ENCODE measurements at places on chromosomes 4 and X.
A peak's percentile ranks its signal among the peaks of the same experiment; 100 is the strongest.

DNA sequence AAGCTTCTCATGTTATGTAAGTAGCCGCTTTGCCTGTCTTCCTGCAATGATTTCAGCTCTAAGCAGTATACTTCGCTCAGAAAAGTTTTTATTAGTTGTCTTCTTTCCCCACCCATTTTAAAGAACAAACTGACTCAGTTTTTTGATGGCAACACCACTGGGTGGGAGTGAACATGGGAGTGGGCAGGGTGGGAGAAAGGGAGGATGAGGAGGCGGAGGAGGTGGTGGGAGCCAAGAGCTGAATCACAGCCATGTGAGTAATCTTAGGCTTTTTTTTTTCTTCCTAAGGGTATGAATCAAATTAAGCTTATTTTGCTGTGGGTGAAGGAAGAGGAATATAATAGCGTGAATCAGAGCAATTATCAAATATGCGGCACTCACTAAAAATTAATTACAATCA lies 574.3 kb upstream of the DIPK2B start:
- DNase-seq: no peak

- DNase-seq: peak; percentile 18
Measured at GRCh38 chr4:145034727-145035211, 63.2 kb downstream of the ANAPC10 start.

- no peak for DNase-seq
Measured at GRCh38 chrX:7146703-7147412, 654 bp upstream of the STS start.

- DNase-seq: no peak
Measured at GRCh38 chrX:23811656-23812055, 28.7 kb downstream of the SAT1 start.

DNA sequence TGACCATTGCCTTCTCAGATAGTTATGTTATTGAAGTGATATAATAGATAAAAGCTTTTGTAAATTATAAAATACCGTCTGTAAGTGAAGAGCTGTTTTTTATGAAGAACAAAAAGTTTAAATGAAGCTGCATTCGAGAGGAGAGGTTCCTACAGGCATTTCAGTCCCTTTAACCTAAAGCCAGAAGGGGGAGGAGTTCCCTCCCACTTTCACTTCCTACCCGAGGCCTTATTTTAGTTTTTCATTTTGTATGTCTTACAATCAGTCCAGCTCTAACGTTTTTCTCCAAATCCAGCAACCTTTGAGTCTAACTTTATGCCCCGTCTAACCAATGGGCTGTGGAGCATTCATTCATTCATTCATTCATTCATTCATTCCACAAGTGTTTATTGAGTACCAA lies 16.5 kb upstream of the SOX3 start:
- no peak for DNase-seq

DNA sequence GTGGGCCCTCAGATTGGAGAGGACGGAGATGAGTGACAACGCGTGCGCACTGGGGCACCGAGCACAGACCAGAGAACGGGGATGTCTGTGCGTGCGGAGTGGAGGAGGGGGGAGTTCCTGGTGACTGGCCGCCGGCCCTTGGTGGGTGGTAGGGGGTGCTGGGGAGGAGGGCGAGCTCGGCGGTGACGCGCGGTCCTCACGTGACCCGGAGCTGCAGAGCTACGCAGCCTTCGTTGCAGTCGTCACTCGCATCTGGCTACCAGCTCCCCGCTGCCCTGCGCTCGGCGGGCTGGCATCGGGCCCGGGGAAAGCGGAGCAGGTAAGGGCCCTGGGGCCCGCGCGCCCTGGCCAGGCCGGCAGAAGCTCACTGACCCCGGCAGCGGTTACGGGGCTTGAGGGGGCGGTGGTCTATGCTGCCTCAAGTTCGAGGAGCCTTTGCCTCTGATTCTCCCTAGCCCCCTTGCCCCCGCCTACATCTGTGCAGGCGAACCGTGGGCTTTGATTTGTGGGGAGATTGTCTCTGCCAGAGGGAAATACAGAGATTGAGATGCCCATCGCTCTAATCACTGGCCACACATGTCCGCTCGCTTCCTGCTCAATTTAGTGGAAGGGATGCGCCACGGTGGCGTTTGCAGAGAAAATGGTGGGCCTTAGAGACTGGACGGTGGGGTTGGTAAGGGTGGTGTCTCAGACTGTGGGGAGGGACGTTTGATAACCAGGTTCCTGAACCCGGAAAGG lies at the start of gene ARMCX4:
ARMCX4 (plus strand) TSS at position 245 of the 738 bp plus-strand sequence. CDS start 3,134 bp downstream, outside the sequence.
- DNase-seq: peak; percentile 26
